ENCODE measurements at places on chromosomes 3 and 15.

DNA sequence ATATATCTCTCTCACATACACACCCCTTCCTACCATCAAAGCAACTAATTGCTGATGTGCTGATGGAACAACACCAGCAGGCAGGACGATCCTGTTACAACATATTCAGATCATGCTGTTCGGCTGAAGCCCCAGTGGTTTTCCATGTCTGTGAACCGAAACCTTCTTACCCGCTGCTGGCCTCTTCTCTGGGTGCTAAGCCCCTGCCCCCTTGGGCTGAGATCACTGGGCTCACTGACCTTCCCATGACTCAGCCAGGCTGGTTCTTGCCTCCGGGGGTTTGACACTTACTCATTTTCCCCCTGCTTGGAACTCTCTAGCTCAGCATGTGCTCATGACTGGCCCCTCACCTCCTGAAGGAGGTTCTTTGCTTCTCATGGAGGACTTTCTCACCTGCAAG, 122.0 kb upstream of the RGMA start:
- DNase-seq, result no peak

- DNase-seq, result no peak
Measured at GRCh38 chr3:64234571-64234970, 9.3 kb upstream of the PRICKLE2 start.

DNA sequence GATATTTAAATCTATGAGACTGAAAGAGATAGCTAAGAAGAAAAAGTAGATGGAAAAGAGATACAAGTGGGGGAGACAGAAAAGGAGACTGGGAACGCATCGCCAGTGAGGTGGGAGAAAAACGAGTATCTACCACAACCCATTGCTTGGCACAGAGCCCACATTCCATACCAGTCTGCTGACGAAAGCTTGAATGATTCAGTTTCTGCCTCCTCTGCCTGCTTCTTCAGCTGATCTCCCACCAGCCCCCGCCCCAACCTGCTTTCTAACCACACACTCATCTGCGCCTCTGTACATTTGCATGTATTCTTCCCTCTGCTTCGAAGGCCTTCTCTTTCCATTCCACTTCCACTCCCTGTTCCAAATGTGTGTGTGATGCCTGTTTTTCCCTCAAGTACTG, 188.1 kb downstream of the USP13 start:
- no peak for DNase-seq

DNA sequence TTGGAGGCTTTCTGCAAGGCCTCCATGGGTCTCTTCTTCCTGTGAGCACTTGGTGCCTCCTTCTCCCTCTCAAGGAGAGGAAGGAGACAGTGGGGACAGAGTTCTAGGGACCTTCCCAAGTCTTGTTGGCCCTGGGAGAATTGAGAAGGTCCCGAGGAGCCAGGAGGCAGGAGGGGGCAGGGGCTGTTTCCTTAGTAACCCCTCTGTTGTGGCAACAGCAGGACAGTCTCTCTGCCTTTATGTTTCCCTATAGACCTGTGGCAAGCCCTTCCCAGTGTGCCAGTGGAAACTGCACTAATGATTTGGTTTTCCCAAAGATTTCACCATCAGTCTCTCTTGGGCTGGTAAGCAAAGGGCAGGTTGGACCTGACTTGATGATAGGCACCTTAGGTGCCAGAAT, 87.8 kb upstream of the GALNT15 start:
- DNase-seq, result no peak

DNA sequence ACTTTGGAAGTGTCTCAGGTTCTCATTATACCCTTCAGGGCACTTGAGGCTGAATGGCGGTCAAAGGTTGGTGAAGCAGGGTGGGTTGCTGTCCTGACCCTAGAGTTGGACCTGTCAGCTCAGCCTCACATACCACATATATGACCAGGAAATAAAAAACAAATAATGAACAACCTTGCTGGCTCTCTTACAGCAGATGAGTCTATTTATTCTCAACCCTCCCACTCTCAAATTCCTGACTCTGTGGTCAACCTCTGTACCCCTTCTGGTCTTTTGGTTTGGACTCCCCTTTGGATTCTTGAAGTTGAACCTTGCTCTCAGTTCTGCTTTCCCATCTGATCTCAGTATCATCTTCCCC, 16.9 kb downstream of the PPP2R3A start:
- DNase-seq, result no peak

DNA sequence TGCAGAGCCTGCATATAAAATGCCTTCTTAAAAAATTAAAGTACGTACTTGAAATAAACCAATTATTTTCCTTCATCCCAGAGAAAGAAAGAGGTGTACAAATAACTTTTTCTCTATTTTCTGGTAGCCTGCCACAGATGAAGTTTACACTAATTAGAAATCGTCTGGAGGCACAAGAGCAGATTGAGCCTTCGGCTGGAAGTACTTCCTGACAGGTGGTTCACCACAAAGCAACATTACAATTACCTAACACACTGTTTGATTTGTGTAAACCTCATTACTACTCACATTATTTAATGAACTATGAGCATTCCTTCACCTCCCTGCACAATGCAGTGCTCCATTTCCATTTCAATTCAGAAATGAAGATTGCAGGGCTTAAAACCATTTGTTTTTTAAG, 856.1 kb downstream of the SI start:
- DNase-seq, result no peak

DNA sequence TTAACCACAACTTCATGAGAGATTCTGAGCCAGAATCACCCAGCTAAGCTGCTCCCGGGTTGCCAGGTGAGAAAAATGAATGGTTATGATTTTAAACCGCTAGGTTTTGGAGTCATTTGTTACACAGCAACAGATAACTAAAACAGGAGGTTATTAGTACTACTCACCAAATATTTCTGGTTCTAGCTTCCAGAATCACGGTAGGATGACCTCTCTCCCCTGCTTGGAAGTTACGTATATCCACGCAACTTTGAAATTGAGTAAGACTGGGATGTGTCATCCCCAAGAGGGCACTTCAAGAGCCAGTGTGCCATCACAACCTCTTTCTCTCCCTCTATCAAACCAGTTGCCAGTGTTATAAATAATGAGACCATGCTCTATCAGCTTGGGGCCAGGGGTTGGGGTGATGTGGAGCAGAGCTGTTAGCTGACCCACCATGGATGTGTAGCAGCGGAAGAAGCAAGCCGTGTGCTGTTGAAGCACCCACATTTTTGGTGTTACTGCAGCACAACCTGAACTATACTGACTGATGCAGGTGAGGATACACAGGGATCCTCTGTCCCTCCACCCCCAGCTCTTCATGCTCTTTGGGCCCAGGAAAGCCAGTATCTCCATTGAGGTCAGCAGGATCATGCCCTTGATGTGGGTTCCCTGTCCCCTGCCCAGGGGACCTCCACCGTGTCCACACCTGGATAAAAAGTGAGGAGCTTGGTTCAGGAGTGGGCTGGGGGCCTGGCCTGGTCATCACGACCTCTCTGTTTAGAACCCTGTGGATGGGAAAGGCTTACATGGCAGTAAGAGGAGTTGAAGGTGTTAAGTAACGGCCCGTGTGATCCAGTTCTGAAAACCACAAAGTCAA, 19.4 kb upstream of the ALDH1A3 start:
- no peak for DNase-seq

GRCh38 chr15:77118882-77119321, 48.0 kb upstream of the TSPAN3 start:
- DNase-seq, result no peak

DNA sequence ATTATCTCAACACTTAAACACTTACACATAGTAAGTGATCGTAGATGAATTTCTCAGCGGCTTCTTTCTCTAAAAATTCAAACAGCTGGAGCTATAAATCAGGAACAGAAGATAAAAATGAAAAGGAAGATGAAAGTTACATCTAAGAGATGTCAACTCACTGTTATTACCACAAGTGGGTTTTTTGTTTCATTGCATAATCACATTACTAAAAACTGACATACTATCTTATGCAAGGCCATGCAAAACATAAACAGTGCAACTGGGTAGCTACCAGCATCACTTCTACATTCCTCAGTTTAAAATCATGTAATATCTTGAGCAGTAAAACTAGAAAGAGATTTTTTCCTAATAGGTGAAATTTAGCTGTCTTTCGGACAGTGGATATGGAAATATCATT, 14.9 kb downstream of the MINDY4B start:
- DNase-seq, result no peak

DNA sequence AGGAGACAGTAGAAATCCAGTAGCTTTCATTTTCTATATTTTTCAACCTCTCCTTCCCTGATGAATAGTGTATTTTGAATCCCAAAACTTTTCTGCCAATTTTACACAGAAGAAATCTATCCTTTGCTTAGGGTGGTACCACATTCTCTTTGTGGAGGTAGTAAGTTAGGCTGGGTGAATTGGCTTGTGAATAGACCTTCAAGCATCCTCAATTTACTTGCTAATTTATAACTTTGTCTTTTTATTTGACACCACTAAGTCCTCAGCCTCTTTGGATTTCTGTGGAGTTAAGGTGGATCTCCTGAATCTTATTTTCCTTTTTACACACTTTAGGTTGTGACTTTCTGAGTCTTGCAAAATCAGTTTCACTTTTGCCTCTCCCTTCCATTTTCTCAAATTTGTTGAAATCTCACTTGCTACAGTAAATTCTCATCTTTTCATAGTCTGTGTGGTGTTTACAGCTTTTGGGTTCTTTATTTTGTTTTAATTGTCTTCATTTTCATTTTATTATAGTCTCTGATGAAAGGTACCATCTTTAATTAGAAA, 5.7 kb upstream of the PLSCR1 start:
- DNase-seq, result no peak

Data from T-helper 2 cell (primary cell).